ENCODE measurements at places on chromosomes 11 and 22.

DNA sequence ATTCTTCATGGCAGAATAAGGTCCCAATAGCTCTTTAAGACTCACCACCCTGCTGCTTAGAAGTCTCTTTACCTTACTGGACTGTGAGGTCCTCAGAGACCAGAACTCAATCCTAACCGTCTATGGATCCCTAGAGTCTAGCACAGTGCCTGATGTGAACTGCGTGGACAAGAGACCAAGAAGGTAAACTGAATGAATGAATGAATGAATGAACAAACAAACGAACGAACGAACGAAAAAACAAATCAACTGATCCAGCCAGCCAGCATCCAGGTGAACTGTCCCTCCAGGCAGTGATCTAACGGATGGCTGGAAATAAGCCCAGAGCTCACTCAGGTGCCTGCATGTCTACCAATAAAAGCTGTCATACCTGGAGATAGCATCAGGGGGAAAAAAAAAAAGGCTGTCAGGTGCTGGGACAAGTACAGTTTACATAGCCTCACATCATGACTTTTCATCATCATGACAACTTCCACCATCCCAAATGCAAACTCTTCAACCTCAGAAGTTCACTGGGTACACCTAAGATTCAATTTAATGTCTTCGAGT lies 59.8 kb downstream of the PACSIN2 start:
- DNase-seq: no peak

DNA sequence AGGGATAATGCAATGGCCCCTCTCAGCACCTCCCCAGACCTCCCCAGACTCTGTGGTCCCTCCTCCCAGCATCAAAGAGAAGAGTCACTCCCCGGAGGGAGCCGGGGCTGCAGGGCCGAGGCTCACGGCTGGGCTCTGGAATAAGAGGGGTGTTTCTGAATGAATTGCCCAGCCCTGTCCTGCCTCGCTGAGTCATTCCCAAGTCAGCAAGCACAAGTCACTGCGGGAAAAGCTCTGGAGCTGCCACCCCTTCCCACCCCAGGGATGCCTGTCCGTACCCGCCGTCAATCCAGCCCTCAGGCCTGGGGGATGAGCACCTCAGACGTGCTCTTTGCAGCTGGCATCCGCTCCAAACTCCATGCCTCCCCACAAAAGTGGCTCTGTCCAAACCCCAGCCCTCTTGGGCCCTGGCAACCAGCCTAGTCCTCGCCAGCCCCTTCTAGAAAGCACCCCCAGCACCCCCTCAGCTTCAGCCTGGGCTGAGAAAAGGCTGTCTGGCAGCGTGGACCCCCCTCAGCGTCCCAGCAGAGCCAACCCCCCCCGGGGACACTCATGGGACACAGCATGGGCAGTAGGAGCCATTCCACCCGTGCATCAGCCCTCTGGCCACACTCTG lies 22.7 kb downstream of the CELSR1 start:
- no peak for DNase-seq

- no peak for DNase-seq
These were observed 119.0 kb downstream of the SLC17A6 start for GRCh38 chr11:22456993-22457762.

- DNase-seq: no peak
These were observed 73.9 kb downstream of the PARVA start for GRCh38 chr11:12451179-12451814.

- peak; percentile 12 for DNase-seq
These were observed 24.0 kb downstream of the TCP11L1 start for GRCh38 chr11:33063326-33063881.

GRCh38 chr22:20464912-20465758 lies 27.5 kb upstream of the SCARF2 start:
- no peak for DNase-seq

DNA sequence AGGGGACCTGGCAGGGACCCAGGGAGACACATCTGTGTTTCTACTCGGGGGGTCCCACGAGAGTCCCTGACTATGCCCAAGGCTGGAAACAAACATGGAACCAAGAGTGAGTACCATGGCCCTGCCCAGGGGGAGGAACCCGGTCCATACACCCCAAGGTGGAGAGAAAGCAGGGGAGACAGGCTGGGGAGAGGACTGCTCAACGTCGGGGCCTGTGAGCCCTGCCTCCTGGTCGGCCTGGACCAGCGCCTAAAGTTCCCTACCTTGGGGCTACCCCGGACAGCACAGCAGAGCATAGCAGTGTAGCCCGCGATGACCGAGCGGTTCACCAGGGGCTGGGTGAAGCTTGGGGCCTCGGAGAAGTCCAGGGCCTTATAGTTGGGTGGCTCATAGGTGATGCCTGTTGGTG lies 20.2 kb downstream of the MYBPC3 start:
- no peak for DNase-seq

DNA sequence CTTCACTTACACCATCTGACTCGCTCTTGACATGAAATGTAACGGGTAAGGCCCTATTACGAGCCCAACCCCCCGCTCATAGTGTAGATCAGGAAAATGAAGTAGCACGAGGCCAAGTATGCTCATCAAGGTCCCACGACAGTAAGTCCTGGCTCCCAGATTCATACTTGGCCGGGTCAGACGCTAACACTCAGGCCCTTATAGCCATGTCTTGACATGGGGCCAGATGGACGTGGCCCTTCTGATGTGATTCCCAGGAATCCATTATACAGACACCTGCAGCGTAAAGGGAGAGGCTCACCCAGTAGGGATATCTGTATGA lies 175.1 kb downstream of the CEP164 start:
- no peak for DNase-seq

DNA sequence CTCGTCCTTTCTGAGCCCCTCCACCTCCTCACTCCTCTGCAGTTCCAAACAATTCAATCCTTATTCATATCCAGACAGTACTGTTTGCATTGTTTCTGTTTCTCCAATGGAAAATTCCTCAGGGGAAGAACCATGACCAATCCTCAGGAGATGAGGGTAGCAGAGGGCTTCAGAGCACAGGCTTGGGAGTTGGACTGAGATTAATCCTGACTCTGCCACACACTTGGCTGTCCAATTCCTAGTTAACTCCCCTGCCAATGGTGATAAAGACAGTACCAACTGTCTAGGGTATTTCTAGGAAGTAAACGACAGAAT lies 58.0 kb downstream of the MICAL3 start:
- no peak for DNase-seq

GRCh38 chr11:102306817-102307726 lies 10.2 kb upstream of the BIRC3 start:
- DNase-seq: peak; percentile 81

DNA sequence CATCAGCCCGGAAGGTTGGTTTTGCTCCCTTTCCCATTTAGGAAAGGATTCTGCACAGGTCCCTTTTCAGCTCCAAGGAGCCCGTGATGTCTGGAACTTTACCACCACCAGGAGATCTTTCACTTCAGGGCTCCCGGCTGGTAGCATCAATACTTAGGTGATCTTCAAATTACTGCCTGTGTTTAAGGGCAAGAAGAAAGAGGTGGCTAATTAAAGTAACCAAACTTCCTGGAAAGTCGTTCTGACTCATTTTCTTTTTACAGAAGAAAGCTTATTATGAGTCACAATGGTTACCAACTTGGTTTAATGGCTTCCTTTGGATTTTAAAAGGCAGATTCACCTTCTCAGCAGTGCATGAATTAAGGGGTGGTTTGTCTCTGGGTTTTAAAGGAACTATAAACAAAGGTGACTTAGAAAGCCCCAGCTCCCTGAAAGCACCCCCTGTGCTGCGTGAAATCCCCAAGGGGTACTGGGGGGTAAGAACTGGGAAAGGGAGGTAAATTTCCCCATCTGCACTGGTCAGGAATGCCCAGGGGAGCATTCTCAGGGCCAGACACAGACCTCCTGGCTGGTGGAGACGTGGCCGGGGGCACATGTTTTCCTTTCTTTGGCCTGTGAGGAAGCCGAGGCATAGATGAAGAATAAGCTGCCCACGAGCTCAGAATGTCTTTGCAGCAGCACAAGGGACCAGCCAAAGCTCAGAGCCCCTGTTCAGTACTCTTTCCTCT lies 8.8 kb downstream of the POU2F3 start:
- DNase-seq: peak; percentile 9

- peak; percentile 78 for DNase-seq
These were observed 16.6 kb upstream of the ARHGAP8 start for GRCh38 chr22:44735518-44736428.

DNA sequence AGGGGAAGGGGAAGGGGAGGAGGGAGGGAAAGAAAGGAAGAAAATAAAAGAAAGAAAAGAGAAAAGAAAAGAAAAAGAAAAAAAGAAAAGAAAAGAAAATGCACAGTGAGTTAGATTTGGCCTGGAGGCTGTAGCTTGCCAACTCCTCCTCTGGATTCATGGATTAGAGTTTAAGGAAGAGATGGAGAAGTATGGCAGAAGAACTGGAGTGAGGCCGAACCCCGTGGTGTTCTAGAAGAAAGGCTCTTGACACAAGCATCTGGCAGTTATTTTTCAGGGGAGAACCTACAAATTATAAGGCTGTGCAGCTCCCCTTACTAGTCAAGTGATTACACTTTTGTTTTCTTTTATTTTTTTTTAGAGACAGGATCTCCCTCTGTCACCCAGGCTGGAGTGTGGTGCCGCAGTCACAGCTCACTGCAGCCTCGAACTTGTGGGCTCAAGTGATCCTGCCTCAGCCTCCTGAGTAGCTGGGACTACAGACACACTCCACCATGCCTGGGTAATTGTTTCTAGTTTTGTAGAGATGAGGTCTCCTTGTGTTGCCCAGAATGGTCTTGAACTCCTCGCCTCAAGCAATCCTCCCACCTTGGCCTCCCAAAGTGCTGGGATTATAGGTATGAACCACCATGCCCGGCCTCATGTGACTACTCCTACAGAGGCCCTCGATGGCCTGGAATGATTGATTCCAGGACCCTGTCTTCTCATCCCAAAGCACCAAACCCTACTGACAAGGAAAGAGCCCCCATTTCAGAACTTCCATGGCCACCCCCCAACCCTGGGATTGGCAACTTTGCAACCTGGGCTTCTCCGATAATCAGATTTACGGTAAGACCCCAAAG lies 19.5 kb downstream of the ZNF74 start:
- no peak for DNase-seq

- DNase-seq: no peak
These were observed 89.0 kb downstream of the ISX start for GRCh38 chr22:35154937-35155387.

- DNase-seq: no peak
These were observed 82.3 kb downstream of the JRKL start for GRCh38 chr11:96472085-96472484.

DNA sequence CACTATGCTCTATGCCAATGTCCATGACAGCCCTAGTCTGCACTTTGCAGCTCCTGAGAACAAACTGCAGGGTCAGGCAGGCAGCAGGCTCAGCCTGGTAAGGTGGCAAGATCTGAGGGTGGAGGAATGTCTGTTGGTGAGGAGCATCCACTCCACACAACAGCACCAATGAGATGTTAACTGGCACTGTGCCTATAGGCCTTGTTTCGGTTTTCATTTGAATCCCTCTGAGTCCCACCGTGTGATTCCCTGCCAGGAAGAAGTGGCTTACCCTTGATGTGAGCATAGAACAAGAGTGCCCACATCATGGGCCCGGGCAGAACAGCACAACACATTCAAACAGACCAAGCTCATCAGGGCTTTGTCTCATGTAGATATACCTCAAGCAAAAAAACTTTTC lies 44.1 kb upstream of the CHRM4 start:
- DNase-seq: no peak

DNA sequence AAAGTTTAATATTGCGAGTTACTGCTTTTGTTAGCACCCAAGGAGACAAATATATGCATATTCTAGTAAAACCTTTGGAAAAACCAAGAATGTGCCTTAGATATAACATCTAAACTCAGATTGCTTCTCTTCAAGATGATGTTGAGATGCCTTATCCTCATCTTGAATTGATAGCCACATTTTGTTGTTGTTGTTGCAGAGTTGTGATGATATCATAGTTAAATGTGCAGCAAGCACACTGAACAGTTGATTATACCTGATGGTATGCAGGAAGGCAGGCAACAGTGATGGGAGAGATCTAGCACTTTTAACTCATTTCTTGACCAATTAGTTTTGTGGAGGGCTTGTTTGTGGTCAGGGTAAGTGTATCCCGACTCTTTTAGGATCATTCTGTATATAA lies 48.0 kb downstream of the KDM2A start:
- no peak for DNase-seq

GRCh38 chr22:39144101-39144767 lies 8.2 kb downstream of the CBX7 start:
- peak; percentile 66 for DNase-seq

GRCh38 chr11:120255519-120255866 lies 15.6 kb downstream of the POU2F3 start:
- DNase-seq: no peak

DNA sequence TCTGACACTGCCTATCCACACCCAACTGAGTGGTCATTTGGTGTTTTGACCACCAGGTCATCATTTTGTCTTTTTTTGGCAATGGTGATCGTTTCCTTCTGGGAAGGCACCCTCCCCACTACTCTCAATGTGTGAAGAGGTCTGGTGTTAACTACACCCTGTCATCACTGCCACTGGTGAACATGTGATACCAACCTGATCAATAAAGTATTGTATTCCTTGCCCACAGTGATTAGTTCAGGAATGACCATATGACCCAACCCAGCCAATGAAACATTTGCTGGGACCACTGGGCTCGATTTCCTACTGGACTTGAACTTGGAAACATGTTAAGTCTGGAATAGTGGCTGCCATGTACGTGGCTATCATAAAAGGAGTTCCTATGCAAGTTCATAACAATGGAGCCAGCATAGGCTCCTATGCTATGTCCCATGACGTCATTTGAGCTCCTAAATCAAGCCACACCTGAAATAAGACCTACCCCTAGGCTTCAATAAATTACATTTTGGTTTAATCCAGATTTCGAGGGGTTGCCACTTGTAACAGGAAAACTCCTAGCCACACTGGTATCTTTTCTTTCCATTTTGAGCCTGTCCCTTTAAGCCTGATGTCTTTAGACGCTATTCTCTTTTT lies 51.1 kb downstream of the CHST1 start:
- no peak for DNase-seq

GRCh38 chr22:17876306-17876831 lies 102.1 kb upstream of the BID start:
- DNase-seq: no peak

DNA sequence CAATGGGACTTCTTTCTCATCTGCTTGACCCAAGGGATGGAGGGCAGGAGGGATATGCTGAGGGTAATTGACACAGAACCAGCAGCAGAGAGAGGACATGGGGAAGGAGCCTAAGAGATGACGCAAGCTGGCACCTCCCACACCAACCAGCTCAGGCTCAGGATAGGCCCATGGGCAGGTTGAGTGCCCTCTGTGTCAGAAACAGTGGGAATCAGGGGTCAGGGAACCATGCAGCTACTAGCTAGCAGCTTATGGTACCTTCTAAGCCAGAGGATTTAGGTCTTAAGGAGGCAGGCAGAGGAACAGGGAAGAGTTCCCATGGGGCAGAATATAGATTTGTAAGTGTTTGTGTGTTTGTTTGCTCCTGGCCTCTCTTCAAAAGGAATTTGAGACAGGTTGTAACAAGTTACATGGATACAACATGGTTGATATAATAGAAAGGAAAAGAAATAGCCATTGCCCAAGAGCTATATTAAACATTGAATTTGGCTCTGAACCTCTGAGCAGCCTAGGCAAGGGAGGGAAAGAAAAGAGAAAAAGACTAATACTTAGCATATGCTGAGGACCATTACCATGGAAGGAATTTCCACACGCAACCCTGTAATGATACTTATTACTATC lies 39.9 kb upstream of the NAV2 start:
- no peak for DNase-seq

- no peak for DNase-seq
These were observed 60.5 kb upstream of the UCP3 start for GRCh38 chr11:74069146-74070046.
